ENCODE measurements at places on chromosomes 11 and 22. TPM values are rescaled to one million over a fixed set of nuclear protein-coding genes. Genes with fewer than 3 reads are reported as not detected.

- DNase-seq = peak; percentile 34
These were observed 20.3 kb upstream of the TENM4 start for GRCh38 chr11:79461144-79461543.

- DNase-seq = no peak
These were observed 6.8 kb downstream of the SAC3D1 start for GRCh38 chr11:65047581-65048422.

- no peak for DNase-seq
These were observed 113.0 kb downstream of the ADAMTS15 start for GRCh38 chr11:130561441-130561881.

- DNase-seq = no peak
These were observed 524 bp upstream of the SLC1A2 start for GRCh38 chr11:35419830-35420333.

DNA sequence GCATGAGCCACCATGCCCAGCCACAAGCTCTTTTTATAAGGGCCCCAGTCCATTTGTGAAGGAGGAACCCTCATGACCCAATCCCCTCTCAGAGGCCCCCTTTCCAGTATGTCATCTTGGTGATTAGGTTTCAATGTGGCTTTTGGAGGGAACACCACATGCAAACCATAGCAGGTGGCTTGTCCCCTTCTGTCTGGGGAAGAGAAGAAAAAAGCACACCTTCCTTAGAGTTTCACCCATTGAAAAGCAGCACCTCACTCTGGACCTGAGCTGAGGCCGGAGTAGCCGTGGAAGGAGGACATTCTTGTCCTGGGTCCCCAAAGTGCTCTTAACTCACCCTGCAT lies 25.4 kb downstream of the NEAT1 start:
- DNase-seq = peak; percentile 27

DNA sequence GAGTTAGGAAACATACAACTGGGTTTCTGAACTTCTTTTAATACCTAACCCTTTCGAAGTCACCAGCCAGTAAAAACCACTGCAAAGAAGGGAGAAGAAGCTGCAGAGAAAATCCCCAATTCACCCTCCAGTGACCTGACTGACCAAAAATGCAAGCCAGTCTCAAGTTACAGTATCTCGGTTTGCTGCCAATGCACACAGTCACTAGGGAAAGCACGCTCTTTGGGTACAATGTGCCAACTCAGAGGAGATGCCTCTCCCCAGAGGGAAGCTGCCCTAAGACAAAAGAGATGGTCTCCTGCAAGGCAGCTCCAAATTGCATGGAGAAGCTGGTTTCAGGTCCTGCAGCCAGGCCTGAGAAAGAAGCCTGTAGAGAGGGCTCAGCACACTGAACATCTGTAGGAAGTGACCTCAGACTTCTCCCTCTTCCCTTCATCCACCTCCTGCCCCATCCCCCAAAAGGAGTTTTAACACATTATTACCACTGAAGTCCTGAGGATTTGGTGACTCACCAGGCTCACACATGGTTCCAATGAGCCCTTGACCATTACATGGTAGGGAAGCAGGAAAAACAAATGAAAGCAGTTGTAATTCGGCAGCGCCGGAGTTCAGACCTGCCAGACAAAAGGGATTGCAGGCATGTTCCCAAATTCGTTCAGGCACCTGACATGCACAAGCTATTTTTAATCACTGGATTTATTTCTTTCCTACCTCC lies 90.1 kb downstream of the ETS1 start:
- DNase-seq = peak; percentile 88

DNA sequence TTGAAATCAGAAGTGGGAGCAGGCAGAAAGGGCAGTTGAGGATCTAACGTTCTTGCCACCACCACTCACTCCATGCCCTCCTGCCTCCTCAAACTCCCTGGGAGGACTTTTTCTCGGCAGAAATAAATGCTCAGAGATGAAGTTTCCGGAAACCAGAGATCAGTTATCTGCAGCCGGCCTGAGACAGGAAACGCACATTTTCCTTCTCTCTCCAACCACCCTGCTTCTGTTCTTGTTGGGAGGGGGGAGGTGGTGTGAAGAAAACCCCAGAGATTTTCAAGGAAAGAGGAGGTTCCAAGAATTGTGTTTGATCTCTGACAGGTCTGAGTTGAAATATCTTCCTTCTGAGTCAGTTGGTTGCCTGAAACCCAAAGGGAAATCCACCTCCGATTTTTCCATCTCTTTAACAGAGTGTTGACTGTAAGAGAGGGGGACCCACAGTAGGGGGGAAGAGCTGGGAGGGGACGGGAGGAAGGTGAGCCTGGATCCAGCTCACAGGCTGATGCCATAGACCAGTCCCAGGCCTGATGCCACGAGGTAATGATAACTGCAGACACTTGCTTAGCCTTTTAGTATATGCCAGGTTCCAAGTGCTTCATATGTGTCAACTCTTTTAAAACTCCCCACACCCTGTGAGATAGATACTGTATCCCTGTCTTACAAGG lies 100.8 kb downstream of the TRAF6 start:
- peak; percentile 23 for DNase-seq

- DNase-seq = no peak
These were observed 38.8 kb downstream of the PTPRJ start for GRCh38 chr11:48019217-48019584.

DNA sequence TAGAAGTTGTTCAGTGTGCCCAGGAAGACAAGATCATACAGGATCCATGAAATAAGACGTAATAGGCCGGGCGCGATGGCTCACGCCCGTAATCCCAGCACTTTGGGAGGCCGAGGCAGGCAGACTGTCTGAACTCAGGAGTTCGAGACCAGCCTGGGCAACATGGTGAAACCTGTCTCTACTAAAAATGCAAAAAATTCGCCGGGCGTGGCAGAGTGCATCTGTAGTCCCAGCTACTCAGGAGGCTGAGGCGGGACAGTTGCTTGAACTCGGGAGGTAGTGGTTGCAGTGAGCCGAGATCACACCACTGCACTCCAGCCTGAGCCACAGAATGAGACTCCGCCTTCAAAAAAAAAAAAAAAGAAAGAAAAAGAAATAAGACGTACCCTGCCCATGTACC lies 56.7 kb downstream of the APOL3 start:
- no peak for DNase-seq

GRCh38 chr11:72233056-72233772 lies 8.6 kb downstream of the INPPL1 start:
- DNase-seq = no peak

DNA sequence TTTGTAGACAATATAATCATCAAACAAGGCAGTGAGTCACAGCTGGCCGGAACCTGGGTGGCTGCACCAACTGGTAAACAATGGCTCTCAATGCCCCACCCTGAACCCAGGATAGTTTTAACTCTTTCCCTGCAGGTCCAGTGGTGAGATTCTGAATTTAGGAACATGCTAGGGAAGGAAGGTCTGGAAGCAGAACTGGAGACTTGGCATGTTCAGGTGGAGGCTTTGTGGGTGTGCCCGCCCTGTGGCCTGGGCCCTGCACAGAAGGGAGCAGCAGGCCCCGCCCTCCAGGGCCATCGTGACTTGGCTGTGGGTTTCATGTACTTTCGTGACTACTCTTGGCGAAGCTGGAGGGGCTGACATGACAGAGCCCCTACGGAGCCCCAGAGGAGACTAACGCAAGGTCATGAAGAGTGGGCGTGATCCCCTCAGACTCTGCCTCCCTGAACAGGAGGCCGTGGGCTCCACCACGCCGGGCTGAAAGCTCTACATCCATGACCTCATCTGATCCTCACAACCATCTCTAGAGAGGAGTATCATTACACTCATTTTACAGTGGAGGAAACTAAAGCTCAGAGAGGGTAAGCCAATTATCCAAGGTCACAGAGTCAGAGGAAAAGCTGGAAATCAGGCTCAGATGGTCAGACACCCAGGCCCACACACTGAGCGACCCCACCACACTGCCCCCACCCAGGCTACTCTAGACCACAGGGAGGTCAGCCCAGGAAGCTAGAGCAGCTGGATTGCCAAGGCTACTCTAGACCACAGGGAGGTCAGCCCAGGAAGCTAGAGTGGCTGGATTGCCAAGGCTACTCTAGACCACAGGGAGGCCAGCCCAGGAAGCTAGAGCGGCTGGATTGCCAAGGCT lies 27.3 kb downstream of the MAFF start:
- peak; percentile 84 for DNase-seq

DNA sequence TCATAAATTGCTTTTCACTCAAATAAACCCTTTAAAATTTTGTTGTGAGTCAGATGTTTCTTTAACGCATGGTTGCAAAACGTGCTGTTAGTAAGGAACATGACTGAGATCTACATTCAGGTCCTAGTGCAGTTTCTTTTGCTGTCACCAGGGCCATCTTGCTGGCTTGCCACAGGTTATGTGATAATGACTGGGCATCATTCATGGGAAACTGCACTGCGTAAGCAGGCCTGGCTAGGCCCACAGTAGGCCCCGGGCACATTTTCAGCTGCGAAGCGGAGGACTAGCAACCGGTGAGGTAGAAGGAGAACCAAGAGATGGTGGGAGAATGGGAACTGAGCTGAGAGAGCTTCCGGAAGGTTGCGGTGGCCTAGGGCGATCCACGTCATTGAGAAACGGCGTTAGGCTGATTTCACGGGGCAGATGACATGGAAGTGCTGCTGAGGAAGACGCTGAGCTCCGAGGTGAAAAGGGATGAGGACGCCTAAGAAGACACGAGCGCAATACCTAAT lies 3.2 kb upstream of the KLHDC7B start:
- DNase-seq = no peak

DNA sequence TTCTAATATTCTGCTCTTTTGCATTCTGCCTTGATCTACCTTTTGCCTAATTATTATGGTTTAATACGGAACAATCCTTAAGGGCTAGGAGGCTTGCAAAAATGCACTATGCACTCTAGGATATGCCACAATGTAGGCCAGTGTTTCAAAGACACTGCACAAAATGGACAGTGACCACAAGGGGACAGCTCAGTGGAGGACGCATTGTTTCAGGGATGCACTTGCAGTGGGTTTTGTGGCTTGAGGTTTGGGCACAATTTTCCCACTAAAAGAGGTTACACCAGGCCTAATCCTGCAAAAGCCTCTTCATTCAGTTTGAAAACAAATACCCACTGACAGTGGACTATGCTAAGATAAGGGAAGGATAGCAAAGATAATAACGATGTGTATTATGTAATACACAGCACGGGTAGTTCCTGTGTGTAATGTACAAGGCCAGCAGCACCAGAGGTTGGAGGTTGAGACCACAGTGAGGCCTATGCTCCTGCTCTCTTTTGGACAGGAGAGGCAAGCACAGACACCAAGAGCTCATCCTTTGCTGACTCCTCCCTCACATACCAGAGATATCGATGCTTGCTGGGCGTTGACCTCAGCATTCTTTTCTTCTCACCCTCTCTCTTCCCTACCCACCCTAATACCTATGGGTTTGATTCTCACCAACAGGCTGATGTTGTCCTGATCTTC lies 12.7 kb downstream of the MAP6 start:
- peak; percentile 62 for DNase-seq

GRCh38 chr11:8021920-8022319 lies 34.8 kb downstream of the EIF3F start:
- DNase-seq = no peak

GRCh38 chr22:48826546-48826945 lies 1001.1 kb downstream of the BRD1 start:
- DNase-seq = no peak

GRCh38 chr11:2088284-2088683 lies 50.9 kb downstream of the IGF2 start:
- no peak for DNase-seq

GRCh38 chr11:85779956-85780640 lies 30.8 kb downstream of the SYTL2 start:
- no peak for DNase-seq

- peak; percentile 31 for DNase-seq
These were observed at the start of gene PRDM11 for GRCh38 chr11:45146072-45147016. PRDM11 (plus strand) TSS chr11:45146639; CDS start chr11:45181767, 35,128 bp downstream.

- DNase-seq = no peak
These were observed 49.0 kb downstream of the PRR5L start for GRCh38 chr11:36345084-36345511.

DNA sequence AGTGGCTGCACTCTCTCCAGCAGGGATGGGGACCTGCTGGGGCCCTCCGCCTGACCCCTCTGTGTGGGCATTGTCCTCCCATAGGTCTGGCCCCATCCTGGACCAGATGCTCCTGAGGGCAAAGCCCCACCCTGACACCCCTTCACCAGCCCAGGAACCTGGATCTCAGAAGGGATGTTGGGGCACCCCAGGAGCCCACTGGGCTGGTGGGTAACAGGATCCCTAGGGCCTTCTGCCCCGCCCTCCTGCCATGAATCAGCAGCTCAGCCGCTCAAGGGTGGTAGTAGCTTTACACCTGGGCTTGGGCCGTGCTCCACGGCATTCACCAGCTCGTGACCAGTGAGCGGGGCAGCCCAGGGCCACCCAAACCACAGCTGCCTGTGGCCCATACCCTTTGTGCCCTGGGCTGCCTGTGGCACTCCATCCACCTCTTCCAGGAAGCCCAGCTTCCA lies 1.0 kb upstream of the MAPK12 start:
- DNase-seq = peak; percentile 66

DNA sequence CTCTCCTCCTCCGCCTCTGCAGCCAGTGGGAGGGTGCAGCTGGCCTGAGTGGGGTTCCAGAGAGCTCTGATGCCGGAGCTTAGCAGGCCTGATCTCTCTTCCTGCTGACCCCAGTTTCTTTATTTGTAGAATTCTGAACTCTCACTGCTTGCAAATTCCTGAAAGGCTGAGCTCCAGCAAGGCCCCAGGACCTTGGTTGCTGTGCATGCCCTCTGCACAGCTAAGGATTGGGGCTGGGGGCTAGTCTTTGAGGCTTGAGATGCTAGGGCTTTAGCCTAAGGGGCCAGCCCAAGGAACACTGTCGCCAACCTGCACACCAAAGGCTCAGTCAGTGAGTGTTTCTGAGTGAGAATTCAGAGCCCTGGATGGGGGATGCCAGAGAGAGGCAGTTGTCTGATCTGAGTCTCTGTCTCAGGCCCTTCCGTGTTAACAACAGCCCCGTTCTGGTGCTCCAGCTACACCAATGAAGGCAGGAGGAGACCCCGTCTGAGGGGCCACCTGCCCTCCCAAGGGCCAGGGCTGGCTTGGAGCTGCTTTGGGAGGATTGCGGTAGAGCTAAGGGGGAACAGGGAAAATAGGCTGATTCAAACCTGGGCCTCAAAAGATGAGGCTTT lies 106.0 kb upstream of the LMO1 start:
- DNase-seq = no peak

Gene LRRC74B
- total RNA-seq = not detected

Gene TRPM5
- not detected for total RNA-seq

Gene PDGFD
- total RNA-seq = 14.4 TPM

Gene APOL6
- total RNA-seq = 2.6 TPM

Gene DDIAS
- total RNA-seq = 30.1 TPM

Gene APOBEC3B
- 4.9 TPM for total RNA-seq

Gene PDE3B
- total RNA-seq = 0.43 TPM

Gene IFITM10
- total RNA-seq = 2.9 TPM

Gene PAX6
- 0.14 TPM for total RNA-seq

Measured in A172 (cell line).